Left kidney (tissue), 8 donors: ENCODE measurements at places on chromosomes 1 and 21. TPM values are rescaled to one million over a fixed set of nuclear protein-coding genes. Genes with fewer than 3 reads are reported as not detected.
A peak's percentile ranks its signal among the peaks of the same experiment; 100 is the strongest.

Gene PPIAL4G
- polyA plus RNA-seq = 0.13 TPM

Gene UTS2
- polyA plus RNA-seq = not detected

DNA sequence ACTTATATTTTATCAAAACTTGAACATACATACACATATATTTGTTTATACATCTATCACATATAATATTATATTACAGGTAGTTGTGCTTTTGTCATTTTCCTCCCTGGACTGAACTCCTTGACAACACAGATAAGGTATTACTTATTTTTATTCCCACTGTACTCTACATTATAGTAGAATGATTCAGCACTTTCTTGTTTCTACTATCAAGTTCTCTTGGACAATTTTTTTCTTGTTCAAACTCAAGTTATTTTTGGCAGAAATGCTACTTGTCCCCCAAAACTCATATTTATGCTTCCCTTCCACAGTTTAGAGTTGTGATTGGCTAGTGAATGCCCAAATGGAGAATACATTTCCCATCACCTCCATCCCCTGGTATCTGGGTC lies 10.8 kb upstream of the PTPRC start:
- DNase-seq = no peak

GRCh38 chr1:51491166-51491981 lies 27.7 kb downstream of the EPS15 start:
- no peak for DNase-seq

DNA sequence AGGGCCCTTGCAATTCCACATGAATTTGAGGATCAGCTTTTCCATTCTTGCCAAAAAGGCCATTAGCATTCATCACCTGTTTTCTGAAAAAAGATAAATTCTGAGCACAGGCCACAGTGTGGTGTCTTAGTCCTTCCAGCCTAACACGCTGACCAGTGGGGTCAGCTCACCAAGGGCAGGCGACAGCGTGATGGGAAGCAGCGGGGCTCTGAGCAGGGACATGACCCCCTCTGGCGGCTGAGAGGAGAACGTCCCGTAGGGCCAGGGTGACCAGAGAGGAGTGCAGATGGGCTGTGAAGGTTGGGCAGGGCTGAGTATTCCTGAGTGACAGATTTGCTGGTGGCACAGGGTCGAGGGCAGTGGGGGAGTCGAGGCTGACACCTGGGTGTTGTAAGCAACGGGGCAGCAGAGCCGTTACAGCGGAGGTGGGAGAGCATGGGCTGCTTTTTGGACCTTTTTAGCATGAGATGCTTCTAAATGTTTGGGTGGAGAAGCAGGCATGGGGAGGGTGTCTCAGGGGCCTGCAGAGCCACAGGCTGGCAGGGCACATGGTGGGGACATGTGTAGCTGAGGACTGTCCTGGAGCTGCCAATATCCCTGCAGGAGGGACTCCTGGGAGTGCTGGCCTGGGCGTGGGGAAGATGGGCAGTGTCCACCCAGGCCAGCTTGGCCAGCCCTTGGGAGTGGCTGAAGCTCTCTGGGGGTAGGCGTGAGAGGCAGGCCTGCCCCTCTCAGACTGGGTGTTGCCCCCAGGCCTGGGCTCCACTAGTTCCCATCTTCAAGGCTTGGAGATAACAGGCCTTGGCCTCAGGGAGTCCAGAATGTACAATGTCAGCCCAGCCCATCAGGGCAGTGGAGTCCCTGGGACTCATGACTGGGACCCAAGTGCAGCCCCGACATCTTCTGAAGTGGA lies 8.6 kb upstream of the CALML6 start:
- peak; percentile 80 for DNase-seq
